ENCODE measurements at places on chromosomes 7 and 10.
A peak's percentile ranks its signal among the peaks of the same experiment; 100 is the strongest.

GRCh38 chr10:48444266-48444665 is 137.8 kb downstream of the MAPK8 start:
- DNase-seq = no peak
- H3K36me3 ChIP-seq = peaks cover 2% of the 10 kb centered on the region
- H3K27me3 ChIP-seq = no peaks in the 10 kb centered on the region
- no peak overlapping the region for H3K4me3 ChIP-seq
- no peak overlapping the region for H3K27ac ChIP-seq

DNA sequence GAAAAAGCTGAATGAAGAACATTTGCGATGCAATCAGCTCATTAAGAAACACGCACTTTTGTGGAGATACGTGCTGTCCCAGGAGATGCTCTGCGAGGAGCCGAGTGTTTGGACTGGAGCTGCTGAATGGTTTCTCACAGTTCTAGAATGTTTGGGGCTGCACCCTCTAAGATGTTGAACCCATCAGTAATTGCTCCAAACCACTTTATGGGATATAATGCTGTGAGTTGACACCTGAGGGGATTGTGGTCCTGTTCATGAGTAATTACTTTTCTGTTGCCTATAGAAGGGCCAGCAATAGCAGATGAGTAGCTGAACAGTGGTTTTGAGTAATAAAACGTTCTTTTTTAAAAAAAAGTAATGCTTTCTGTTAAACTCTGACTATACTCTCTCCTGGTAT is 63.1 kb downstream of the IKZF1 start:
- no peaks in the 10 kb centered on the region for H3K4me1 ChIP-seq
- H3K36me3 ChIP-seq = no peaks in the 10 kb centered on the region
- no peak for DNase-seq
- H3K27ac ChIP-seq = no peak overlapping the region
- peaks cover 46% of the 10 kb centered on the region for H3K27me3 ChIP-seq

GRCh38 chr7:47914717-47915615 is 33.3 kb downstream of the PKD1L1 start:
- no peak for DNase-seq
- no peaks in the 10 kb centered on the region for H3K27me3 ChIP-seq
- H3K27ac ChIP-seq = peak overlapping the region; percentile 41
- H3K4me3 ChIP-seq = no peak overlapping the region
- peaks cover 5% of the 10 kb centered on the region for H3K4me1 ChIP-seq

DNA sequence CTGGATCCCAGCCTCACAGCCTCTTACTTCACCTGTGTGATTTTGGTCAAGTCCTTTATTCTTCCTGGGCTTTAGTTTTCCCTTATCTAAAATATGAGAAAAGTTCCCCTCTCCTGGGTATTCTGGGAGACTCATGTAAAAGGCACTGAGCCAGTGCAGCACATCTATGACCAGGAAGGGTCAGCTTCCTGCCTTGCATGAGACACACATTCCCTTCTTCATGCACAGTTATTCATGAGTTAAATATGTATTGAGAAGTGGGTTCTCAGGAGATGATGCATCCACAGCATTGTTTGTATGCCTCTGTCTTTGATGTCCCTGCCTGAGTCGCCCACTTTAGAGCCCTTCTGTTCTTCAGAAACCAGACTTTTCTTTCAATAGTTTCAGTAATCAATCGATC is 33.3 kb downstream of the EGFR start:
- H3K27ac ChIP-seq = no peak overlapping the region
- no peaks in the 10 kb centered on the region for H3K36me3 ChIP-seq
- no peak overlapping the region for H3K4me3 ChIP-seq
- no peak for DNase-seq
- H3K27me3 ChIP-seq = no peaks in the 10 kb centered on the region

- DNase-seq = no peak
- no peaks in the 10 kb centered on the region for H3K36me3 ChIP-seq
- H3K4me1 ChIP-seq = peaks cover 4% of the 10 kb centered on the region
- peaks cover 3% of the 10 kb centered on the region for H3K27me3 ChIP-seq
These were observed 16.4 kb upstream of the PARP12 start for GRCh38 chr7:140079121-140079536.
